Brain microvascular endothelial cell (primary cell): ENCODE measurements at places on chromosomes 2 and 18.

- peak; percentile 13 for DNase-seq
Measured at GRCh38 chr18:10518595-10519255, 7.1 kb upstream of the NAPG start.

DNA sequence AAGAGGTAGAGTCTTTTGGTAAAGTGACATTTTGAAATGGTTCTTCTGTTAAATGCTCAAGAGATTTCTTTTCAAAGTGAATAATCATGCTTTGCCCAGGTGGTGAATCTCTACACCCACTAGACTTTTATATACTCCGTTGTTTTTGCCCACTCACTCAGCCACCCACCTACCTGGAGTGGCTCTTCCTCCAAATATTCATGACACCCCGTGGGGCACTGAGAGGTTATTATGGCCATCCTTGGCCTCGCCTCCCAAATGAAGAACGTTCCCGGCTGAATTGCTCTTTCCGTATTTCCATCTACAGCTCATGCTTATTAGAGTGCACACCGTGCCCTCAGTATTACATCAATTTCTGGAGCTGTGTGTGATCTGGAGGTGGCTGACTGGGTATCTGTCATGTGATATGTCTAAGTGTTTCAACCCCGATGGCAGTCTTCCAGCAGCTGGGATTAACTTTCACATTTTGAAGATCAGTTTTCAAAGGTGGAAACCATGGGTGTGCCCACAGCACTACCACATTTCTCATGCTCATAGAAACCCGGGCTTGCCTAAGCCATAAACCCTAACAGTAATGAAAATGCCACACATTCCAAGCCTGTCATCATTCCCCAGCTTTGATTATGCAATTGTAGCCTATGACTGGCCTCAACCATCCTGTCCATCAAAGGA is 406.6 kb upstream of the MMADHC start:
- DNase-seq = peak; percentile 63

DNA sequence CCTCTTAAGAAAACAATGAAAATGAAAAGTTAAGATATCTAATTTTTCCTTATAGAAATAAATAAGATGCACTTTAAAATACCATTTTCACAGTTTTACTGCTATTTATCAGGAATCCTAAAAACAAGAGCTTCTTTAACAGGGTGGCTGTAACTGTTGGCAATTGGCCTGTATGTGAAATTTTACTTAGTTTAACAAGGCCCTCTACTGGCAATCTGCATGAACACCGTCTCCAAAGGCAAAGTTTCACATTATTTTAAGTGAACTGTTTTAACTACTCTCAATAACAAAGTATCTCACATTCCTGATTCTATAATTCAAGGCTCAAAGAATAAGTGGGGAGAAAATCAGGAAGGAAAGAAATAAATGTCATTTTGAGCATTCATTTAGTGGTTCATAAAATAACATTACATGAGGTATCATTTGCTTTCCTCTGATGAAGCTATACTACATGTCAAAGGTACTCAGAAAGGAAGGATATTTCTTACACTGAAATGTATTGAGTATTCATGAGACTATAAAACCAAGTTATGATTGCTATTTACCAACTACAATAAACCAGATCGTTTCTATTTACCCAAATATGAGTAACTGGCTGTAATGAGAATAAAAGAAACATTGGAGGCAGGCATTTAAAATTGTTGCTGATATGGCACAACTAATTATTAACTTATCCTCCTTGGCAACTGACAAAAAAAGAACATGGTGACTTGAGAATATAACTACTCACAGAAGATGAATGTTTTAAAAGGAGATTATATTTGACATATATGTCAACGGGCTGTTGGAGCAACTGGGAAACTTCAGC is 7.0 kb downstream of the NCKAP5 start:
- DNase-seq = peak; percentile 65

GRCh38 chr2:40483549-40484243 is 31.8 kb upstream of the SLC8A1 start:
- DNase-seq = no peak

DNA sequence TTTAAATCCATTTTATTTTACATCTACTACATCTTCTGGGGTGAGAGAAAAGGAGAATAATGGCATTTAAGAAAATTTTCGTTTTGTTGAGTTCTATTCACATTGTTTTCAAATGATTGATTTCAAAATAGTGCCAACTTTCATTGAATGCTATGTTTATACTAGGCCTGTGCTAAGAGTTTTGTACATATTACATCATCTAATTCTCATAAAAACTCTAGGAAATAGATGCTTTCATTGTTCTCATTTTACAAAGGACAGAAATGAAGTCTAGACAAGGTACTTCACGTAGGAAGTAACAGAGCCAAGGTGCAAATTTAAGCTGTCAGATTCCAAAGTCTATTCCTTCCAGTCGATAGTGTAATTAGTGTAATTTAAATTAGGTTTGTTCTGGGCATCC is 402.8 kb upstream of the UBE2E3 start:
- DNase-seq = no peak

DNA sequence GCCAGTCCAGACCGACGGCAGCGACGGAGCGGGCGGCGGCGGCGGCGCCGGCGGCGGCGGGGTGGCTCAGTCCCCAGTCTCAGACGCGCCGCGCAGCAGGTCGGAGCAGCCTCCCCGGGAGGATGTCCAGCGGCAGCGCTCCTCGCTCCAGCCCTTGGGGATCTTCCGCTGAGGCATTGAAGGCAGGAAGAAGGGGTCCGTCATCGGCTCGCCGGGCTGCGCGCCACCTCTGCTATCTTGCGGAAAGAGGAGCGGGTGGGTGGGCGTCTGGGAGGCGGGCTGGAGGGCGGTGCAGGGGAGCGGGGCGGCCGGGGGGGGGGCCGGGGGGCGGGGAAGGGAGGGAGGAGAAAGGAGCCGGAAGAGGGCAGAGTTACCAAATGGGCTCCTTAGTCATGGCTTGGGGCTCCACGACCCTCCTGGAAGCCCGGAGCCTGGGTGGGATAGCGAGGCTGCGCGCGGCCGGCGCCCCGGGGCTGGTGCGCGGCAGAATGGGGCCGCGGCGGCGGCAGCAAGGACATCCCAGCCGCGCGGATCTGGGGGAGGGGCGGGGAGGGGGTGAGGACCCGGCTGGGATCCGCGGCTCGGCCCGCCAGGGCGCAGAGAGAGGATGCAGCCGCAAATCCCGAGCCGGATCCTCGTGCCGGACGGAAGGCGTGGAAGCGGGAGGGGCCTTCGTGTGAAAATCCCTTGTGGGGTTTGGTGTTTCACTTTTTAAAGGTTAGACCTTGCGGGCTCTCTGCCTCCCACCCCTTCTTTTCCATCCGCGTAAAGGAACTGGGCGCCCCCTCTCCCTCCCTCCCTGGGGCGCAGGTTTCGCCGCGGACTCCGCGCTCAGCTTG is at the start of gene NETO1:
Gene NETO1, minus strand, starts transcription at position 242 of the 839 bp plus-strand sequence. CDS start 696 bp downstream, outside the sequence.
- DNase-seq = no peak

DNA sequence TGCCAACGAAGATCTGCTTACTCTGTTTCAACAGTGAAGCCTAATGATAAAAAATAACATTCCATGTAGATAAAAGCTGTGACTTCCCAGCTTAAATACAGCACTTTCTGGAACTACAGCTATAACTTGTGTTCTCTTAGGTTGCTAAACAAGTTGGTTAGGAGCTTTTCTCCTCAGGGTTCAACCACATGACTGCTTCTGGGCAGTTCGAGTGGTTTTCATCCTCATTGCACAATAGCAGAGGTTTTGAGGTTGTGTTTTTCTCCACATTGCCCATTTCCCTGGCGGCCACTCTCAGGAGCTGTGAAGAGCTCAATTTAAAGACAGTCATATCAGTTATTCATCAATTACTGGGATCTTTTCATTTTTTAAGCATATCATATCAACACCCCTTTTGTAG is 102.2 kb upstream of the CYP1B1 start:
- peak; percentile 35 for DNase-seq

- no peak for DNase-seq
Measured at GRCh38 chr2:20050646-20051531, 539 bp downstream of the LAPTM4A start.

- no peak for DNase-seq
Measured at GRCh38 chr2:206836722-206837121, 71.3 kb downstream of the FASTKD2 start.

GRCh38 chr2:24262421-24262970 is 87.6 kb downstream of the FAM228A start:
- no peak for DNase-seq

DNA sequence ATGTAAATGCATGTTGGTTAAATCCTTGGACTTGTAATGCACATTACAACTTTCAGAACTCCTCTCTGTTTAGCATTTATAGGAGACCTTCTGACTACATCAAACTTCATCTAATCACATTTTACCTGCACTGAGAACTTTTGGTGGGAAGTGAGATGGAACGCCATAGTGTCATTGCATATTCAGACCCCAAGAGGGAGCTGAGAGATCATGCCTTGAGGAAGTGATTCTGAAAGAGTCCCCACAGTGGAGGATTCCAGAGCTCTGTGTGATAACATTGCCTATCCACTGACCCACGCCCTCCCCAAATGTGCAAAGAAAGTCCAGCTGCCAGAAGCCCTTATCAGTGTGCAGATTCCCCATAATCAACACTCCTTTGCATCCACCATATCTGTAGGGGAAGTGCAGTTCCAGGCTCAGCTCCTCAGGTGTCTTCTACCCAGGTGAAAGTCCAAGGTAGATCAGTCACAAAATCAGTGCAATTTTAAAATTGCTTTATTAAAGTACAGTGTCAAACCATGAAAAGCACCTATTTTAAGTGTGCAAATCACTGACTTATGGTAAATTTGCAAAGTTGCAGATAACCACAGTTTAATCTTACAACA is 212.4 kb downstream of the RPIA start:
- DNase-seq = peak; percentile 9

- no peak for DNase-seq
Measured at GRCh38 chr18:58266291-58266690, 222.3 kb downstream of the NEDD4L start.

DNA sequence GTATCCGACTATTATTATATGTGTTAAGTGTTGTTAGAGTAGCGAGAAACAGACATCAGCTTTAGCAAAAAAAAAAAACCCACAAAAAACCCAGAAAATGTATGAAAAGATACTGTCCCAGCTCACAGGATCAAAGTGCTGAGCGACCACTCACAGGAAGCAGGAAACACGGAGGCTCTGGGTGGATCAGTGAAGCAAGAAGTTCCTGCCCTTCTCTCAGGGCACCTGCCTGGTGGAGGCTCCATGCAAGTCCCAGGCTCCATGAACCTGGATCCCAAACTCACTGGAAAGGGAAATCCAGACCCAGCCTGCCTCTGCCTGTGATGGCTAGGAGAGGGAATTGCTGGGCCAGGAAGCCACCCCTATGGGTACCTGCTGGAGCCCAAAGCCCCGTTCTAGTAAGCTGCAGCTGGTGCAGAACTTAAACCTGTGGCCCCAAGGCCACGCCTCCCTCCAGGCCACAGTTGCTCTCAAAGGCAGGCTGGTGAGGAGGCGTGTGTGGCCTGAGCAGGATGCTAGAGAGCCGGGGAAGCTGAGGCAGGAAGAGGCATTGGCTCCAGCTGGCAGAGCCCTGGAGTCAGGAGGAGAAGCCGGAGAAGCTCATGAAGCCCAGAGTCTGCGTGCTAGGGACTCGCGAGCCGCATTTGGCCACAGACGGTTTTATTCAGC is 63.5 kb upstream of the TAF1B start:
- no peak for DNase-seq

- peak; percentile 92 for DNase-seq
Measured at GRCh38 chr2:191115391-191115790, 35.4 kb downstream of the STAT4 start.

- no peak for DNase-seq
Measured at GRCh38 chr2:65813631-65814173, 381.3 kb upstream of the SPRED2 start.

DNA sequence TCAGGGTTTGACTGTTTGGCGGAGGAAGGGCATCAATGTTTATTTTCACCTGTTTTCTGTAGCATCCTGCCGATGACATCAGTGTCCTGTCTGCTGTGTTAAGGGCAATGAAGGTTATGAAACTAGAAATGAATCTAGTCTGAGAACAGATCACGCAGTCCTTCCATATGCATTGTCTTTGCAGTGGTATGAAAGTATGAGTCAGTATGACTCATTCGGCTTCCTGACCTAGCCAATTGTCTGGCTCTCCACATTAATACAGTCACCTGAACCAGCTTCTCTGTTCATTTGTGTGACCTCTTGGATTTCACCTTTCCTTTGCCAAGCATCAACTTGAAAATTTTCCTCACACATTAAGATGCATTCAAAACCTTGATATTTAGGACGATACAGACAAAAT is 353.8 kb downstream of the RND3 start:
- peak; percentile 95 for DNase-seq

GRCh38 chr2:138032334-138032733 is 68.1 kb downstream of the HNMT start:
- no peak for DNase-seq

DNA sequence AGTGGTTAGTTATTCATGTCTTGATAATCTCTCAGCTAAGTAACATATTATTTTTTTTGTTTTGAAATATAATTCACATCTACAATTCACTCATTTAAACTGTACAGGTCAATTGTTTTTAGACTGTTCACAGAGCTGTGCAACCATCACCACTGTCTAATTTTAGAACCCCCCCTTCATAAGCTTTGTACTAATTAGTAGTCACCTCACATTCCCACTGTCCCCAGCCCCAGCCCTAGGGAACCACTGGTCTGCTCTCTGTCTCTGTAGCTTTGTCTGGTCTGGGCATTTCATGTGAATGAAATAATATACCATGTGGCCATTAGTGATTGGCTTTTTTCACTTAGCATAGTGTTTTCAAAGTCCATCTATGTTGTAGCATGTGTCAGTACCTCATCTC is 55.3 kb downstream of the LCLAT1 start:
- DNase-seq = no peak

- no peak for DNase-seq
Measured at GRCh38 chr18:59851784-59852399, 47.9 kb upstream of the PMAIP1 start.

GRCh38 chr18:69872661-69873060 is 75.0 kb downstream of the CD226 start:
- no peak for DNase-seq

DNA sequence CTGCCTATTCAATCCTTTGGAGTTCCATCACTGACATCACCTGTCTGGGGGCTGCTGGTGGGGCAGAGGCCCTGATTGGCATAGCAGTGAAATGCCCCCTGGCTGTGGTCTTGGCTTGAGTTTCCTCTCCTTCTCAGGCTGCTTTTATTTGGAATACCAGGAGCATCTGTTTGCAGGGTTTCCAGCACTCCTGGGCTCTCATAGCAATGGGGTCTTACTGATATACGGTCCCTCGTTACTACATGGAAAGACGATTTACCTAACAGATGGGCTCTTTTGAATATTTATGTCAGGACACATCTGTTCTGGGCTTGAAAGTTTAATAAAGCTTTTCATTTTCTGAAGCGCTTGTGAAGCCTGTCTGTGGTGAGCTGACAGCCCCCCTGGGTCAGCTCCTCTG is 230.3 kb downstream of the SLC4A3 start:
- DNase-seq = no peak
